ENCODE measurements at places on chromosomes 13 and 19.

- no peak for DNase-seq
Measured at GRCh38 chr19:47459477-47459876, 12.2 kb downstream of the SLC8A2 start.

- no peak for DNase-seq
Measured at GRCh38 chr13:110269509-110270185, 37.3 kb downstream of the COL4A1 start.

- DNase-seq: no peak
Measured at GRCh38 chr19:10222201-10222890, 8.8 kb downstream of the S1PR2 start.

DNA sequence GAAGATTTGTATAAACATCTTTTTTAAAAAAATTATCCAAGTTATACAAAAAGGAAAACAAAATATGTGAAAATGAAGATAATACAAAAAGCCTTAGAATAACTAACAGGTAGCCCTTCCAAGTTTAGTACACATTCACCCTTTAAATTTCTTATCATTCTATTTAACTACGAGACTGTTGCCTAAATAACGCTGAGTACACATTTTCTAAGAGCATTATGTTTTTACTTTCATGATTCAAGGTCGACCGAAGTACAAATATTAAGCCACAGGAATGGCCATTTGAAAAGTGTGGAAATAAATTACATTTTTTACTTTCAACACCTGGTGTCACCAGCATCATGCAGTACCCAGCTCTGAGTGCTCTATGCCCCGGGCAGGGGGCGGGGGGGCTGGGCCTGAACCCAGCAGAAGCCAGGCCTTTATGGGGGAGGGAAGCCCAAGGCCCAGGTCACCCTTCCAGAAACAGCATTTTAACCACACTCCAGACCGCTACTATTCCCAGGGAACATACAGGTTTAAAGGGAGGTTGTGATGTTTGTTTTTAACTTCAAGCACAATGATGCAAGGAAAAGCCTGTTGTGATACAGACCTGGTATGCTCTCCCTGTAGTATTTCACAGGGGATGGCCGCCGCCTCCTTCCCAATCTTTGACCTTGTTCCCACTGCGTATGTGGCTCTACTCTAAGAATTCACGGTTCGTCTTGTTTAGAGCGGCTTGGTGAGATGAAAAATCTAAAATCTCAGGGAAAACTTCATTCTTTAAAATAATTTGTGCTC lies 24.0 kb downstream of the GGACT start:
- DNase-seq: no peak

DNA sequence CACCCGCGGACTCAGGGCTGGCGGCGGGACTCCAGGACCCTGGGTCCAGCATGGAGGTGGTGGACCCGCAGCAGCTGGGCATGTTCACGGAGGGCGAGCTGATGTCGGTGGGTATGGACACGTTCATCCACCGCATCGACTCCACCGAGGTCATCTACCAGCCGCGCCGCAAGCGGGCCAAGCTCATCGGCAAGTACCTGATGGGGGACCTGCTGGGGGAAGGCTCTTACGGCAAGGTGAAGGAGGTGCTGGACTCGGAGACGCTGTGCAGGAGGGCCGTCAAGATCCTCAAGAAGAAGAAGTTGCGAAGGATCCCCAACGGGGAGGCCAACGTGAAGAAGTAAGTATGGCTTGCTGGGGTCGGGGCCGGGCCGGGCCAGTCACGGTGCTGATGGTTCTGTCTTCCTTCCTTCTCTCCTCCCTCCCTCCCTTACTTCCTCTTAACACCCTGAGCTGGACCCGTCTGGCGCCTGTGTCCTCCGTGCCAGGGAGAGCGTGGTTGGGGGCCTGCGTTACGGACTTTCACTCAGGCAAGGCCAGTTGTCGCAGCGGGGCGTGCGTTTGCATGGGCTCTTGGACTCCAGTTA lies 1.4 kb downstream of the STK11 start:
- DNase-seq: no peak

- no peak for DNase-seq
Measured at GRCh38 chr13:99279637-99280036, 21.5 kb upstream of the GPR18 start.
